Mammary epithelial cell (primary cell): ENCODE measurements at places on chromosomes 2 and 18.
A peak's percentile ranks its signal among the peaks of the same experiment; 100 is the strongest.

- DNase-seq = no peak
Observed at GRCh38 chr2:124309563-124310138, 284.6 kb downstream of the CNTNAP5 start.

DNA sequence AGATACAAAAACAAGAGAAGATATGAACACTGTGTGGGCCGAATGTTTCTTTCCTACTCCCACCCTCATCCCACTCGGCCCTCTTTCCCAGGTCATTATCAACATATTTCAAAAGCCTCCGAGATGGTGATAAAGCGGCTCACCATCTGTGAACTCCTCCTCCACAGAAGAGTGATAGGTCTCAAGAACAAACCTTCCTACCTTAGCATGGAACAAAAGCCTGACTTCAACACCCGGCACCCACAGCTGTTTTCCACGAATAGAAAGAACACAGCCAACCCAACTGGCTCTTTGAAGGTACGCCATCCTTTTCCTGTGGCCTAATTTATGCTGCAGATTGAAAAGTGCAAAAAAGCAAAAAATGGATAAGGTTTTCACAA is 28.8 kb downstream of the BCL2 start:
- no peak for DNase-seq

- no peak for DNase-seq
Observed at GRCh38 chr2:191666732-191667131, 11.2 kb upstream of the NABP1 start.

DNA sequence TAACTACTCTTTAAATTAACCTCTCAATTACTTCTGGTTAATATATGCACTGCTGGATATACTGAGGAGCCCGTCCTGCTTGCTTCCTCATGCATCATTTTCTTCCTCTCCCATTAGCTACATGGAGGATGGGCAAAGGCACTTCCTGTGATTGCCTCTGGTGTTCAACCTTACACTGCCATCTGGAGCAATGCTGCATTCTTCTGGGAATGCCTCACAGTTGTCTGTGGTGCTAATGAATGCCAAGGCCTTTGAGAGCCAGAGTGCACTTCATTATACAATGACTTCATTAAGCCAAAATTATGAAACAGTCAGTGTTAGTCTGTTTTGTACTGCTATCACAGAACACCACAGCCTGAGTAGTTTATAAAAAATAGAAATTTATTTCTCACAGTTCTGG is 134.8 kb upstream of the DOCK10 start:
- peak; percentile 72 for DNase-seq

- DNase-seq = no peak
Observed at GRCh38 chr2:150450765-150451164, 36.7 kb downstream of the RND3 start.

GRCh38 chr2:226227341-226227740 is 572.3 kb downstream of the IRS1 start:
- no peak for DNase-seq

- no peak for DNase-seq
Observed at GRCh38 chr18:65938592-65939372, 188.0 kb downstream of the CDH7 start.

DNA sequence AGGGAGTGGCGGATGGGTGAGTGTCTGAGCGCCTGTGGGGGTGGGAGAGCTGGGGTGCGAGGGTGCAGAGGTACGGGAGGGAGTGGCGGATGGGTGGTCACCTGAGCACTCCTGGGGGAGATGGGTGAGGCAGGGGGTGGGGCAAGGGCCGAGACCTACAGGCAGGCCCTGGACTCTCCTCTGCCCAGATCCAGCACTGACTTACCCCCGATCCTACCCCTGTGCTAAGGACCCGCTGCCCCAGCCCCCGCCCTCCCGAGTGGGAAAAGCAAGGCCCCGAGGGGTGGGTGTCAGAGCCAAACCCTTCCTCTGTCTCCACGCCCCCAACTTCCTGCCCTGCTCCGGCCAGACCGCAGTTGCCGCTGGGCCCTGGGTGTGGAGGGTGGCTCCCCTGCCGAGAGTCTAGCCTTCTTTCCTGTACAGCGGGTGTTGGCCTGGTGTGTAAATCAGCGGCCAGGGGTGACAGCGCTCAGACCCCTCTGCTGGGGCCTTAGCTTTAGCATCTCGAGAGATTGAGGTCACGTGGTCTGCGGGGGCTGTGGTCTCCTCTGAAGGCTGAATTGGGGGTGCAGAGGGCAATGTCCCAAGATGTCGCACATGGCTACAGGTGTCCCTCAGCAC is 12.5 kb downstream of the BOK start:
- no peak for DNase-seq
